Right atrium auricular region (tissue), 2 donors: ENCODE measurements at places on chromosomes 3 and 15.

GRCh38 chr3:23203708-23204330, 692 bp downstream of the UBE2E2 start:
- peak; percentile 60 for DNase-seq

DNA sequence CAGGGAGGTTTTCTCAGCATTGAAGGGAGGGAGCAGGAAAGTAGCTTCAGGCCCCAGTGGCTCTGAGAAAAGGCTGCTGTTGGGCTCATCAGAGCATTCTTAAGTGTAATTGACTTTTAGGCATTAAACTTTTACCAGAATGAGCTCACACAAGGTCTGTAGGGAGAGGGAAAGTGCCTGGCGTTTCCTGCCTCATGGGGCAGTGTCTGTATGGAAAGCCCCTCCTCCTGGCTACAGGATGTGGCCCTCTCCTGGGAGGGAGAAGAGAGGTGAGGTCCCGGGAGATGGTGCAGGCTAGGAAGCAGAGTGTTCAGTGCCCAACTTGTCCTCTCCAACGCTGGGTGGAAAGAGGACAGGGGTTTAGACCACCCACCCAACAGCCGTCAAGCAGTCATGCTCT, 21.3 kb upstream of the SCN10A start:
- DNase-seq, result no peak

- DNase-seq, result no peak
These were observed 494 bp downstream of the GCSAM start for GRCh38 chr3:112132554-112132953.

DNA sequence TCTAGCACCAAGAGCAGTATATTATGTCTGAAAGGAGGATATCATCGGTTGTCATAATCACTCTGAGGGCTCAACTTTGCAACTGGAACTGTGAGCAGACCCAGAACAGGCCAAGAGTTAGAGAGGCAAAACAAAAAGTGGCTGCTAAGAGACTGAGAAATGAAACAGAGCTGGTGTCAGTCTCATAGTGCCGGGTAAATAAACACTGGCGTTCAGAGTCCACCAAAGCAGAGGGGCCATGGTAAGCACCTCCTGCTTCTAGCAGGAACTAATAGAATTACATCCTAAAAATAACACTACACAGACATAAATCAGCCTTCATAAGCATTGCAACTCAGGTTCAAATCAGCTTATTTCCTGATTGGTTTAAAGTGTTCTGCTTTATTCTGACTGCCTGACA, 10.3 kb upstream of the IL12A start:
- no peak for DNase-seq

DNA sequence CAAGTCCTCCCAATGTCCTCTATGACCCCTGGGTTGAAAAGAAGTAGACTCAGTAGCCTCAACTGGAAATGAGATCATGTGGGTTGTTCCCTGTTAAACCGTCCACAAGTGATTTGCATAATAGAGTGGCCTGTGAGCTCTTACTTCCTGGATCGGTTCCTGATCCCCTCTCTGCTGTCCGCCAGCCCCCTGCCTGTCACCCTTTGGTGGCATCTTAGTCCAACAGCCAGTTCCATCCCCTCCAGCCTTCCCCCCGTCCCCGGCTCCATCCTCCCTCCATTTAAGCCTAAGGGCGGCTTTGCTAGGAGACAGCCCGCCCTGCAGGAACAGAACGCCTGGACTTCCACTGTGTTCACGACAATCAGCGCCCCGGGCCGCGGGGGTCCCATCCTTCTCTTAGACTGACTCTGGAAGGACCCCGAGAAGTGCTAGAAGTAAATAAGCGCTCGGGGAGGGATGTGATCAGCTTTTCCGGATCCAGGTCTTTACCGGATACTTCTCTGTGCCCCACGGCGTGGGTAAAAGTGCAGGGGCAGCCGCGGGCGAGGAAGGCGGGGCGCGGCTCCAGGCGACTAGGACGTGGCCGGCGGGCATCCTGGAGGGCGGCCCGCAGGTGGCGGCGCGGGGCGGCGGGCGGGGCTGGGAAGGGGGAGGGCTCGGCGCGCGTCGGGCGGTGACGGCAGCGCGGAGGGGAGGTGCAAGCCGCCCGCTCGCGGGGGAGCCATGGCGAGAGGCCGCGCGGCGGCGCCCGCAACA, 51.2 kb upstream of the ULK4 start:
- no peak for DNase-seq

DNA sequence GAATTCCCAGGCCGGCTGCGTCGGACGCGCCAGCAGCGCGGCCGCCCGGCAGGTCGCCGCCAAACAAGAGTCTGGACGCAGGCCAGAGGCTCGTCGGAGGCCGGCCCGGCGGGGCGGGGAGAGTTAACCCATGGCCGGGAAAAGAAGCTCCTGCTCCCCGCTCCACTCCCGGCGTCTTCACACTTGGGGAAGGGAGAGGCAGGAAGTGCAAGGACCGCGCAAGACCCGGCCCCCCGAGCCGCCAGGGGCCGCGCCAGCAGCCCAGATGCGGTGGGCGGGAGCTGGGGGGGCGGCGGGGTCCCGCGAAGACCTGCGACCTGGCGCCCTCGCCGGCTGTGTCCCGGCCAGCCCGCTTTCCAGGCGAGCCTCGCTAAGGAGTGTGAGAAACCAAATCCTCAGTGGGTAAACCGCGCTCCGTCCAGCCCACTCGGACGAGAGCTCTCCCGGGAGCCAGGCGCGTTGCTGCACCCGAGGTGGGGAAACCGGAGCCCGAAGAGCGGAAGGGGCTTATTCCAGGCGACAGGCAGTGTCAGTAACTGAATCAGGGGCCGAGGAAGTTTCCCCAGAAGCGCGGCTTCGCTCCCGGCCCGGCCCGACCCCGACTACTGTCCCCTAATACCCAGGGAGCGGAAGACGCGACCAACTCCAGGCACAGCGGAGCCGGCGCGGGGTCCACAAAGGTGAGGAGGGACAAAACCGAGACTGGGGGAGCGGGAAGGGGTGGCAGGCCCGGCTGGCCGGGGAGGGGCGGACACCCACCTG, 721 bp downstream of the ADAMTS7 start:
- no peak for DNase-seq

DNA sequence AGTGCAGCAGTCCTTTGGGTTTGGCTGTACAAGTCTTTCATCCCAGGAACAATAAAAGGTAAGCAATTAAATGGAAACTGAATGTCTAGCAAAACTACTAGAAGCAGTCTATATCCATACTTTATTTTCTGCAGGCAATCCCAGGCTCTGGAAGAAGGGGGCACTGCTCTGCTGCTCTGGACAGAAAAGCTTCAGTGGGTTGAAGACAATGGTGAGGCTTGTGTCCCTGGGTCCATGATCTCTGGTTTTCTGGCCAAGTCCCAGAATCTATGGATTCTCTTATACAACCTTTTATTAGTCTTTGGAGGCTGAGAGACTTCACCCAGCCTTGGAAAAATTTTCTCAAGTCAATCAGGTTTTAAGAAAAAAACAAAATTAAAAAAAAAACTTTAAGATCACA, 35.6 kb downstream of the SCAP start:
- no peak for DNase-seq

GRCh38 chr3:138196023-138196422, 8.9 kb downstream of the ARMC8 start:
- no peak for DNase-seq

- DNase-seq, result no peak
These were observed 74.8 kb downstream of the AQP9 start for GRCh38 chr15:58212909-58213526.

DNA sequence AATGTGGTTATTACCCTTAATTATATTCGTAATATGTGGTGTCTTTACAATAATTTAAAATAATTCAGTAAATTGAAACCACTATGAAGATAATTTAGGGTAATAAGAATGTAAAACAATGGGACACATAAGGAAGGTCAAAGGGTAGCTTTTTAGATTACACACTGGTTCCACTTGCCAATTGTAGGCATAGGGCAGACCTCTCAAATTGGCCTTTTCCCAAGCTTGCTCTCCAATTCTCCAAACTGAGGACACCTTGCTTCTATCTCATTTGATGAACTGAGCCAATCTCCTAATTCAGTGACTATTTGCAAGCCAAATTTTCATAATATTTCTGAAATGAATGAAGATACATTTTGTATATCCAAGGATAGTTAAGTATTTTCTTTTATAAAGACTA, 151.4 kb downstream of the ARPP21 start:
- DNase-seq, result no peak

DNA sequence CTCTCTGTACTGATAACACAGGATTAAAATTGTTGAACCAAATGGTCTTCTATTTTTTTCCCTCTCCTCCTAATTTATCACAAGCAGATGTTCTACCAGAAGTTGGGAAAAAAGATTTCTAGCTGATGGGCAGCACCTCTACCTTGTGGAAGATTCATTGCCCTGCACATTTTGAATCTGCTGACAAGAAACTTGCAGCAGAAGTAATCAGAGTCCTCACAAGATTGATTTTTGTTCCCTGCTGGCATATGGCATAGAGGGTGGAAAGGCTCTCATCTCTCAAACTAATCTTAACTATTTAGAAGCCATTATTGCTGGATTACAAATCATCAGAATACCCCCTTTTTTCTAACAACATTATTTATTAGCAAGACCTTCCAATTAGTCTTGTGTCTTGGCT, 148.9 kb upstream of the MEIS2 start:
- no peak for DNase-seq

GRCh38 chr3:87958289-87958688, 100.5 kb downstream of the CGGBP1 start:
- DNase-seq, result no peak

- DNase-seq, result no peak
These were observed 16.0 kb upstream of the EID1 start for GRCh38 chr15:48861813-48862431.

GRCh38 chr3:131396170-131396569, 14.6 kb downstream of the NUDT16 start:
- DNase-seq, result no peak

DNA sequence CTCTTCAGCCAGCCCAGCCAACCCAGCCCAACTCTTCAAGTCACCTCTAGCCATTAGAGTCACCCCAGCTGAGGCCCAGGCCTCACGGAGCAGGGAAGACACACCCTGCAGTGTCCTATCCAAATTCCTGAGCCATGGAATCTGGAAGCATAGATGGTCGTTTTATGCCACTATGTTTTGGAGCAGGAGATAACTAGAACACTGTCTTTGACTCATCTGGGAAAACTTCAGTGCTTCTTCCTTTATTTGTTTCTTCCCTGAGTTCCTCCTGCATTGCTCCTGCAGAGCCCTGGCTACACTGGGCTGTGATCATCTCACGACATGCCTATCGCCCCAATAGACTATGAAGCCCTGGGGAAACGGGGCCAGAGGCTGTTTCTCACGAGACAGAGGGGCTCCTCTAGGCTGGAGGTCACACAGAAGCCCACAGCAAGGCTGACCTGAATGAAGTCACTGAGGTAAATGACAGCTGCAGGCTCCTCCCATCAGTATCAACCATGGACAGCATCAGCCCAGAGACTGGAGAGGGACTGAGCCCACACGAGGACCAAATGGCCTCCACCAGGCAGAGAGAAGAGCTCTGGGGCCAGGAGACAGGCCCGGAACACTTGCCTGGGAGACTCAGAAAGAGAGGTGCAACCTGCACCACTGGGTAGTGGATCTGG, 22.7 kb downstream of the CRABP1 start:
- no peak for DNase-seq

- DNase-seq, result no peak
These were observed 23.6 kb upstream of the CSPG4 start for GRCh38 chr15:75736256-75736655.

- DNase-seq, result no peak
These were observed 238.7 kb upstream of the TMCO5A start for GRCh38 chr15:37695719-37696118.

- DNase-seq, result no peak
These were observed 31.1 kb downstream of the SERP1 start for GRCh38 chr3:150515210-150515609.

DNA sequence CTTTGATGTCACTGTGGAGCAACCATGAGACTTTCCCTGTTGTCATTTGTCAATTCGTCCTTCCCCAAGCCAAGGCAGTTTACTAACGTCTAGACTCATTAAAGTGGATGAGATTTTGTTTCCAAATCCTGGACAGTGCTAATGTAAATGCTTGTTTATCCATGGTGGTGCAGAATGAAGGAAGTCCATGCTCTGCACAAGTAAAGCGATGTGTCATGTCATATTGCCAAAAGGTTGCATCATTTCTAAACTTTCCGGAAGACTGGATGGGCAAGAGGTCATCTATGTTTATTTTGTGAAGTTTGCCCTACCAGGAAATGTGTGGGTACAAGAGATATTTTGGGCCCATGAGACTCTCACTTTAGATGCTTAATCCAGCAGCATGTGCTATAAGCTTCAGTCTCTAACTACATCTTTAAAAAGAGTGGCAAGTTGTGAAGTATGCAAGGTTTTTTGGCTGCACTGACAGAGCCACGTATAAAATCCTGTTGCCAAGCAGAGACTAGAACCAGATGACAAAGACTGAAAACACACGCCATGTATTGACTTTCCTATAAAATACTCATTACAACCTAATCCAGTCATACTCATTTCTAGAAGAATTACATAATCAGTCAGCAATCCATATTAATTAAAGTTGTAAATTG, 72.1 kb upstream of the FNDC3B start:
- DNase-seq, result no peak

GRCh38 chr3:190877925-190878324, 15.4 kb upstream of the GMNC start:
- no peak for DNase-seq

DNA sequence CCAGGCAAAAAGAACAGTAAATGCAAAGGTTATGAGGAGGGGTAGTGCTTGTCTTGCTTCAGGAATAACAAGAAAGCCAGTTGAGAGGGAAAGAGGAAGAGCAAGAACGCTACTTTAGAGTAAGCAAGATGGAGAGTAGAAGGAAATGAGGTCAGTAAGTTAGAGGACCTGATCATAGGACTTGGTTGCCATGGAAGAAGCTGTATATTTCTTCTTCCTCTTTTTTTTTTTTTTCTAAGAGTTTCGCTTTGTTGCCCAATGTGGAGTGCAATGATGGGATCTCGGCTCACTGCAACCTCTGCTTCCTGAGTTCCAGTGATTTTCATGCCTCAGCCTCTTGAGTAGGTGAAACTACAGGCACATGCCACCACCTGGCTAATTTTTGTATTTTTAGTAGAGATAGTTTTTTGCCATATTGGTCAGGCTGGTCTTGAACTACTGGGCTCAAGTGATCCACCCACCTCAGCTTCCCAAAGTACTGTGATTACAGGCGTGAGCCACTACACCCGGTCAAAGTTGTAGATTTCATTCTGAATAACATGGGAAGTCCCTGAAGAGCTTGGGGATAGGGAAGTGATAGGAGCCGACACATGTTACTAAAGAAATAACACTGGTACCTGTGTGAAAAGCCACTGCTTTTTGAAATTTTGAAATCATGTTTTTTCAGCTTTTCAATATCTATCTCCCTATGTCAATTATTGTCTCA, 527.9 kb upstream of the NAALADL2 start:
- no peak for DNase-seq

- DNase-seq, result no peak
These were observed 12.6 kb upstream of the GPX1 start for GRCh38 chr3:49370585-49371290.

GRCh38 chr3:74491874-74492273, 122.6 kb downstream of the CNTN3 start:
- no peak for DNase-seq

- no peak for DNase-seq
These were observed 5.2 kb downstream of the OPA1 start for GRCh38 chr3:193598202-193598601.
